ENCODE measurements at places on chromosomes 7 and 10.

DNA sequence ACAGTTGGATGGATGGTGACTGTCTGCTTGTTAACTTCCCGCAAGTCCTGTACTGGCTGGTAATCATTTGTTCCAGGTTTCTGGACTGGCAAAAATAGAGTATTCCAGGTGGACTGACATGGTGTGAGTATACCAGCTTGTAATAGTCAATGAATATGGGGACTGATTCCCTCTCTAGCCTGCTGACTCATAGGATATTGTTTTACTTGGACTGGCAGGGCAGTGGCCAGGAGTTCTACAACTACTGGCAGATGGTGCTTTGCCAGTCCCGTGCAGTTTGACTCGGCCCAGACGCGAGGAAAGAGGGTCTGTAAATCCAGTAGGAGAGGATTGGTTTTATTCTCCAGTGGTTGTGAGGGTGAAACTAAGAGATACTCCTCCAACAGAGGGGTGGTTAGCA, 78.0 kb downstream of the PRR15 start:
- DNase-seq: peak; percentile 13

- DNase-seq: no peak
These were observed 61.7 kb upstream of the C1QL3 start for GRCh38 chr10:16583382-16583781.

GRCh38 chr7:110839866-110840265, 251.1 kb upstream of the LRRN3 start:
- DNase-seq: peak; percentile 98

DNA sequence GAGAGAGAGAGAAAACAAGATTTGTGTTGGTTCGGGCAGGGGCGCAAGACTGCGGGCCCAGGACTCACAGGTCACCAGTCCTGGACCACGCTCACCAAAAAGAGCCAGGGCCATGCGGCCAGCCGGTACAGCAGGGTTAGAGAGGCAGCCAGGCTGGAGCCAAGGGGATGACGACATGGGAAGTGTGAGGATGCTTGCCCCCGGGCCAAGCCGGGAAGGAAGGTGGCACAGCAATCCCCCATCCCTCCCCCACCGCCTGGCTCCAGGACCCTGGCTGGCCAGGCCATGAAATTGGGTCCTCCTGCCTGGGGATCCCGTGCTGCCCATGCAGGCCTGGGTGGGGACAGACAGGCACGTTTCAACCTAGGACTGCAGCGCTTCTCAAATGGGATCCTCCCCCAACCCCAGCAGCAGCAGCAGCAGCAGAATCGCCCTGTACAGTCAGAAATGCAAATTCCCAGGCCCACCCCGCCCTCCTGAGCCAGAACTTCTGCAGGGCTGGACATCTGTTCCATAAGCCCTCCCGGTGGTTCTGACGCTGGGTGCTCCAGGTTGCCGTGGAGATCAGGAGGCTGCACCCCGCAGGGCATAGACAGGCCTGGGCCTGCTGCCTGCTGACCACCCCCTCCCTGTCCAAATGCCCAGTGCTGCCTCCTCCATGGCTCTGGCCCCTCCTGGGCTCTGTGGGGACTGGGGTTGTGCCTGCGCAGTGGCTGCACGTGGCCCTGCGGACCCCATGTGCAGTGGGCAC, 35.0 kb downstream of the YKT6 start:
- peak; percentile 98 for DNase-seq

DNA sequence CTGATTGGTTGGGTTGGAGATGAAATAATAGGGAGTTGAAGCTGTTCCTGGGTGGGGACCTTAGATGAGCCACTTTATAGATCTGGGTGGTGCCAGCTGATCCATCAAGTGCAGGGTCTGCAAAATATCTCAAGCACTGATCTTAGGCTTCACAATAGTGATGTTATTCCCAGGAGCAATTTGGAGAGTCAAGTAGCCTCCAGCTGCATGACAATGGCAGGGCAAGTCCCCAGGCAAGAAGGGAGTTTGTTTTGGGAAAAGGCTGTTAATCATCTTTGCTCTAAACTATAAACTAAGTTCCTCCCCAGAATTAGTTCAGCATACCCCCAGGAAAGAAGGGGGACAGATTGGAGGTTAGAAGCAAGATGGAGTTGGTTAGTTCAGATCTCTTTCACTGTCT, 47.7 kb upstream of the WAPL start:
- no peak for DNase-seq

- no peak for DNase-seq
These were observed 27.0 kb upstream of the JAZF1 start for GRCh38 chr7:28207486-28208158.

GRCh38 chr10:70145666-70146488, 623 bp downstream of the TYSND1 start:
- peak; percentile 72 for DNase-seq

GRCh38 chr10:47330804-47331203, 8.6 kb downstream of the GDF2 start:
- no peak for DNase-seq

DNA sequence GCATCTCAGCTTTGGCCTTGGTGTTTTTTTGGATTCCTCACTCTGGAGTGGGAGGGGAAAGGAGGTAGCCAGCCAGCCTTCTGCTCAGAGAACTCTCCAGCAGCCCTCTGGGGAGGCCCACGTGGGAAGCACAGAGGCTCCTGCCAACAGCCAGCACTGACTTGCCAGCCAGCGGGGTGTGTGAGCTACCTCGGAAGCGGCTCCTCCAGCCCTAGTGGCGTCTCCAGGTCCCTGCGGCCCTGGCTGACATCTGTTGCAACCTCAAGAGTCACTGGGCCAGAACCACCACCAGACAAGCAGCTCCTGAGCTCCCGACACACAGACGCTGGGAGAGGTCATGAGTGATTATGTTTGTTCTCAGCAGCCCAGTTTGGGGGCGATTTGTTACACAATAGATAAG, 180.2 kb upstream of the FZD8 start:
- peak; percentile 90 for DNase-seq

GRCh38 chr10:57972783-57973182, 294.9 kb downstream of the IPMK start:
- no peak for DNase-seq

GRCh38 chr10:30846710-30847109, 185.0 kb downstream of the ZNF438 start:
- no peak for DNase-seq

- no peak for DNase-seq
These were observed 30.8 kb downstream of the ACADSB start for GRCh38 chr10:123039632-123039930.

DNA sequence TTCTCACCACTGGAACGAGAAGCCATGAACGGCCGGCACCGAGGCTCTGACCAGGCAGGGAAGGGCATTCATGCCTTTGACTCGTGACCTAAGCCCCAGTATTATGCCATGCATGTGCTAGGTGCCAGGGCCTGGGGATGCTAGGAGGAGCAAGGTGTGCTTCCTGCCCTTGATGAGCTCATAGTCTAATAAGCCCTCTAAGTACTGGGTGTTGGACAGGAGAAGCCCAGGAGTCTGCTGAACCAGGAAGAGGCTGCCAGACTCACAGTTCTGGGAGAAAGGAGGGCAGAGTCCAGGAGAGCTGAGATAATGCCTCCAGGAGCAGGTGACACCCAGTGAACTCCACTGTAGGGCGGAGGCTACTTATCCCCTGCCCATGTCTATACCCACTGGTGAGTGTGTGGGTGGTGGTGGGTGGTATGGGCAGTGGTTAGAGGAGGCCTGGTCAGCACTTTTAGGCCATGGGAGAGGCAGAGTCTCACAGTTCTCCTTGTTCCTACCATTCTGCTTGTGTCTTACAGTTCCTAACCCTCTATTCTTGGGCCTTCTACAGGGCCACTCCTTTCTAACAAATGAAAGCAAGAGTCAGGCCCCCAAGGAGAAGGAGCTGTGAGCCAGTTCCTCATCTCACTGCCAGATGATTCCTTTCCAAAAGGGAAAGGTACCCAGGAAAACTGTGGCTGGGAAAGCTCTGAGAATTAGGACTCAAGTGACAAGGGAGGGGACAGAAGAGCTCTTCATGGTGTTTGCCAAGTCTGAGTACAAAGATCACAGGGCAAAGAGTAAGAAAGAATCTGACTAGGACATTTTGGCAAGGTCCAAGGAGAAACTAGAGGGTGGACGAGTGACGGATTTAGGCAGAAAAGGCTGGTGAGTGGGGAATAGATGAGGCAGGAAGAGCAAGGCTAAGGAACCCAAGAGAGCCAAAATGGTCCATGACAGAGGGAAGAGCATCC, 3.6 kb upstream of the MXI1 start:
- no peak for DNase-seq

- no peak for DNase-seq
These were observed 14.3 kb upstream of the MNX1 start for GRCh38 chr7:157024716-157025115.

GRCh38 chr10:13729586-13730305, 143.0 kb downstream of the PRPF18 start:
- DNase-seq: no peak

DNA sequence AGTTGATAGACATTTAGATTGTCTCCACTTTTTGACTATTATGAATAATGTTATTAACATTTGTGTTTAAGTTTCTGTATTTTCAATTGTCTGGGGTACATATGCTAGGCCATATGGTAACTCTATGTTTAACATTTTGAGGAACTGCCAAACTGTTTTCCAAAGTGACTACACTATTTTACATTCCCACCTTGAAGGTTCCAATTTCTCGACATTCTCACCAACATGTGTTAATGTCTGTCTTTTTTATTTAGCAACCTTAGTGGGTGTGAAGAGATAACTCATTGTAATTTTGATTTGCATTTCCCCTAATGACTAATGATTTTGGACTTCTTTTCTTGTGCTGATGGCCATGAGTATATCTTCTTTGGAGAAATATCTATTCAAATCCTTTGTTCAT, 832.4 kb downstream of the DNAJB9 start:
- no peak for DNase-seq

- no peak for DNase-seq
These were observed 25.4 kb downstream of the NAPEPLD start for GRCh38 chr7:103123529-103123928.

DNA sequence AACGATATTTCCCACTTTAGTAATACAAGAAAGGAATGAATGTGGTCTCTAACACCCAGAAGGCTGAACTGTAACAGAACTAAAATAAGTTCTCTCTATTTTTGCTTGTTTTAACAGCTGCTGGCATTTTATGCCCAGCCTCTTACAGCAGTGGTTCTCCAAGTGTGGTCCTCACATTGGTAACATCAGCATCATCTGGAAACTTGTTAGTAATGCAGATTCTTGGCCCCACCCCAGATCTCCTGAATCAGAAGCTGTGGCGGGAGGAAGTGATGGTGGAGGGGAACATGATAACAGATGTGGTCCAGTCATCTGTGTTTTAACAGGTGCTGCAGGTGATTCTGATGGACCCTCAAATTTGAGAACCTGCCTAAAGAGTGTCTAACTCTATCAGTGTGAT, 170.1 kb downstream of the TMEM26 start:
- DNase-seq: no peak

GRCh38 chr10:84540022-84540616, 211.7 kb downstream of the CCSER2 start:
- DNase-seq: no peak

- peak; percentile 44 for DNase-seq
These were observed 145.6 kb upstream of the SEMA3C start for GRCh38 chr7:81064426-81064825.

GRCh38 chr10:74194999-74195398, 44.0 kb downstream of the ADK start:
- DNase-seq: no peak

DNA sequence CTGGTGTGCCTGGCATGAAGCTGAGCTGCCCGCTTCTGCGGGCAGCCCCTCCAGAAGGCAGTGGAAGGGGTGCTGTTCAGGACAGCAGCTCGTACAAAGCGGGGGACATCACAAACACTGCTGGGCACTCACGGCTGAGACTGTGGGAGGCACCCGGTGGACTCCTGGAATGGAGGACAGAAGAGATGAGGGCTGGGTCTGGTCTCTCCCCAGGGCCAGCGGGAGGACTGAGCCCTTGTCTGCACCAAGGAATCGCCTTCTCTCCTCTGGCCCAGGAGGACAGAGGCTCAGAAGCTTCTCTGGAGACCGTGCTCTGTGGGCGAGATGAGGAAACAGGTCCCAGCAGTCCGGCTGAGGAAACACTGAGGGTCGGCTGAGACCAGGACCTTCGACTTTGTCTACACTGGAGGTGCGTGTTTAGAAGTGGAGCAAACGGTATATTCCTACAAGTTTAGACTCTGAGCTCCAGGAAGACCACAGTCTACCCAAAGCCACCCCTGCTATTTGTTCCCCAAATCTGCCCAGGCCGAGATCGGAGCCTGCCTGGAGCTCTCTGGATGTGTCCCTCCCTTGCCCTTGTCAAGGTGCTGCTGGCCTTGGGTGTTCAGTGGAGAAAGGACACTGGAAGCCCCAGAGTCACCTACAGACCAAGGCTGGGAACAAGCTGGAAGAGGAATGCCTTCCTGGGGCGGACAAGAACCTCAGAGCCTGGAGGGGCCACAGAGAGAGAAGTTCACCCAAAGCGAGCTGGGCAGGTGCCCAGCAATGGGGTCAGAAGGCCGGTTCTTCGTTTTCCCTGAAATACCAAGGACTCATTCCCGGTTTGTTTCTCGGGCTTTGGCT, 12.9 kb upstream of the INPP5A start:
- DNase-seq: no peak

- DNase-seq: no peak
These were observed 154.0 kb downstream of the REEP3 start for GRCh38 chr10:63675171-63675570.

- no peak for DNase-seq
These were observed 191.9 kb downstream of the ELFN1 start for GRCh38 chr7:1861799-1862458.

DNA sequence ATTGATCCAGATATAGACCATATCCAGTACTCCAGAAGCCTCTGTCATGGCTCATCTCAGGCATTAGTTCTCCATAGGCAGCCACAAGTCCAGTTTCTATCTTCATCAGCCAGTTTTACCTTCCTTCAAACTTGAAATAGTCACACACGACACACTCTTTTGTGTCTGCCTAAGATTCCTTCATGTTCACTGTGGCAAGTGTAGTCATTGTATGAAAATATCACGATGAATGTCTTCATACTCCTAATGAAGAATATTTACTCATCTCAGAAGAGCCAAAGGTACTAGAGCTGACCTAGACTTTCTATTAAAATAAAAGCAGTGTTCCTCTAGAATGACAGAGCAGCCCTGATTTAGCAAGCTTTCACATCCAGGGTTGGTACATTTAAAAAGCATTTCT, 230.7 kb downstream of the SNX13 start:
- DNase-seq: no peak

DNA sequence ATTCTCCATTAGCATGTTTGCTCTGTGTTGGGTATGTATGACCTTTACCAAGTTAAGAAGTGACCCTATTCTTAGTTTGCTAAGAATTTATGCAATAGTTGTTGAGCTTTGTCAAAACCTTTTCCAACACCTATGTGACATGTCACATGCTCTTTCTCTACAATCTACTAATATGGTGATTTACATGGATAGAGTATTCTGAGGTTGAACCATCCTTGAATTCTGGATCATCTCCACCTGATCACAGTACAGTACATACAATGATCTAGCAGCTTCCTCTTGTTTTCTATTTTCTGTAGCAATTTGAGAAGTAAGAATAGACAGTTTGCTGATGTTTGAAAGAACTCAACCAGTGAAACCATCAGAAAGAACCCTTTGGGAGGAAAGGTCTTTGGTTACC, 101.2 kb upstream of the PDGFA start:
- DNase-seq: no peak
